ENCODE measurements at places on chromosomes 13 and 19. TPM values are rescaled to one million over a fixed set of nuclear protein-coding genes. Genes with fewer than 3 reads are reported as not detected.

- DNase-seq, result no peak
Measured at GRCh38 chr19:41638641-41639081, 11.8 kb upstream of the CEACAM4 start.

- DNase-seq, result no peak
Measured at GRCh38 chr13:59946944-59947343, 216.8 kb downstream of the DIAPH3 start.

- no peak for DNase-seq
Measured at GRCh38 chr13:108426893-108427292, 157.4 kb downstream of the TNFSF13B start.

DNA sequence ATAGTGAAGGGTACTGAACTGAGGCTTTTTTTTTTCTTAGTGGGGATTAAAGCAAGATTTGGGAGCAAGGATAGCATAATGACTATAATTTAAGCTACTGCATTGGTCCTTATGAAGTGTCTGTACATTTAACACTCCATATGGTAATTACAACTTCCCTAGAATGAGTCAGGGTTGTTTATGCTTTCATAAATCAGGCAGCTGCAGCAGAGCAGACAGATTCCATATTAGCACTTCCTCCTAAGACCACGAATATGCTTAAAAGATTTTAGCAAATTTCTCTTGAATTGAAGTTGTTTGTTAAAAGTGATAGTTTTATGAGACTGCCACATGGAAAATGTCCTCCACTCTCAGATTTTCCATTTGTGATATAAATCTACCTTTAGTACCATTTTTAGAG is 401.1 kb upstream of the SPRY2 start:
- no peak for DNase-seq

- no peak for DNase-seq
Measured at GRCh38 chr19:58024661-58025060, 9.2 kb upstream of the ZSCAN1 start.

DNA sequence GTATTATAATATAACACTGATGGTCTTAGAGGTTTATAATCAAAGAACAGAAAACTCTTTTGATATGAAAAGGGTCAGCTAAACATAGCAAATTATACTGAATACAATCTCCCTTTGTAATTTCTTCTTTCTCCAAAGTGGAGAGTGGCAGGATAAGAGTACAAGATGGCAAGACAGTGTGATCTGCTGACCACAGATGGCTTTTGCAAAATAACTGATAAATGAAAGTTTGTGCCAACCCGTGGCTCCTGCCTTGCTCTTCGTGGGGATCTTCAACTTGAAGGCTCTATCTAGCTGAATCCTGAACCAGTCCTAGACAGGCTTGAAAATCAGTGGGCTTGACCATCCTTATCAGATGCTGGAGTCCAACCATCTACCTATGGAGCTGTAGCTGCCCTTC is 185.7 kb downstream of the VWA8 start:
- no peak for DNase-seq

GRCh38 chr19:51794885-51795490 is at the start of gene FPR3:
Gene FPR3 (plus strand): TSS chr19:51795157. CDS start chr19:51823749, 28,592 bp downstream.
- no peak for DNase-seq

DNA sequence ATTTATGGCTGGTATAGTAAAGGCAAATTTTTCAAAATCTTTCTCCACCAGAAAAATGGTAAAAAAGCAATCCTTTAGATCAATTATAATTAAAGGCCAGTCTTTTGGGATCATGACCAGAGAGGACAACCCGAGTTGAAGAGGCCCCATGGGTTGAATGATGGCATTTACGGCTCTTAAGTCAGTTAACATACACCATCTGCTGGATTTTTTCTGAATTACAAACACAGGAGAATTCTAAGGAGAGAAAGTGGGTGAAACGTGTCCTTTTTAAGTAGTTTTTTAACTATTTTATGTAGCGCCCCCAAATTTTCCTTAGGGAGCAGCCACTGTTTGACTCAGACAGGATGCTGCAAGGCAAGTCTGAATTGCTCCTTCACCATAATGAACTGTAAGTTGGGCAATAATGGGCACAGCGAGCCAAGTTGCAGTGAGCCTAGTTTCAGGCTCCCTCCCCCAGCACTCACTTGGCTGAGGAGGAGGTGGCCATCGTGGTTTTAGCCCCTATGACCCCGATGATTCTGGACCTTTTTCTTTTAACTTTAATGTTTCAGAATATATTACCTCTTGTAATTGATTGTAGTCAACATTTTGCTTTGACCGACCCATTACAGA is 13.6 kb upstream of the ZNF611 start:
- no peak for DNase-seq

DNA sequence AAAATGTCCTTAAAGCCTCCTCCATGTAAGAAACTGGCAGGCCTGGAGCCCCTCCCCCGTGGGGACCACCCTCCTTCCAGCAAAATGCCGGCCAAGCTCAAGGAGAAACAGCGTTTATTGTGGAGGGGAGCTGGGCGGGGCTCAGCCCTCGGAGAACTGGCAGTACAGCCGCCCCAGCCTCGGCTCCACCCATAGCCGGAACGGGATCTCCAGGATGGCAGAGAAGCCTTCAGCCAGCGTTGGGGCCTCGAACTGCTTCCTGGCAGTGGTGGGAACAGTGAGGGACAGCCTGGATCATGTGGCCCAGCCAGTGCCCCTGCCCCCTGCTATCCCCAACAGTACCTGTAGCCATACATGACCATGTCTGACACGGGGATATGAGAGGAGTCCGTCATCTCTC is 6.3 kb downstream of the PNKP start:
- DNase-seq, result no peak

DNA sequence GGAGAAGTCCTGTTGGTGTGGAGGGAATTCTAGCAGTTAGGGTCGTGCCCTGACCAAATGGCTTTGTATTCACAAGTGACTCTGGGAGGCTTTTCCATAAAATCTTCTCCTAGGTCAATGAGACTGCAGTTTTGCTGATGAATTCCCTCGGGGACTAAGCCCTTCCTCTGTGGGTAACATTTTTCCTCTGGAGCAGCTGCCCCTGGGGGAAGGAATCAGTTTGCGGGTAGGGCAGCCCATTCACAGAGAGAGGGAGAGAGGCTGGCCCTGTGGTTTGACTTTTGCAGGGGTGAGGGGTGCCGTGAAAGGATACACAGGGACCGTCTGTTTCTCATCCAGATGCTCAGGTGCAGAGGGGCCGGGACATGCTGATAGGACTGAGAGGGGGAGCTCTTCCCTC is 67.3 kb downstream of the ERICH6B start:
- no peak for DNase-seq

DNA sequence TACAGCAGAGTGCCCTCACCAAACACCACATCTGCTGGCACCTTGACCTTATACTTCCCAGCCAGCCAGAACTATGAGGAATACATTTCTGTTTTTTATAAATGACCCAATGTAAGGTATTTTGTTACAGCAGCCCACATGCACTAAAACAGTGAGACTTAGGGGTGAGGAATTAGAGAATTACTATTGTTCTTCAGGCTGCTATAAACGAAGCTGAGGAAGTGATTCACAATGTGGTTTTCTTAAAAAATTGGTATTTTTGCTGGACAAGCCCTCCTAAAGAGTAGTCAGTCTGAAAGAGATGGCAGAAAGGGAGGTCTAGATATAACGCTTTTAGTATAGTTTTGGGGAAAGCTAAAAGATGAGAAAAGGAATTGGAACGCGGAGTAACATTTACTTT is 101.0 kb downstream of the SLITRK6 start:
- DNase-seq, result no peak

DNA sequence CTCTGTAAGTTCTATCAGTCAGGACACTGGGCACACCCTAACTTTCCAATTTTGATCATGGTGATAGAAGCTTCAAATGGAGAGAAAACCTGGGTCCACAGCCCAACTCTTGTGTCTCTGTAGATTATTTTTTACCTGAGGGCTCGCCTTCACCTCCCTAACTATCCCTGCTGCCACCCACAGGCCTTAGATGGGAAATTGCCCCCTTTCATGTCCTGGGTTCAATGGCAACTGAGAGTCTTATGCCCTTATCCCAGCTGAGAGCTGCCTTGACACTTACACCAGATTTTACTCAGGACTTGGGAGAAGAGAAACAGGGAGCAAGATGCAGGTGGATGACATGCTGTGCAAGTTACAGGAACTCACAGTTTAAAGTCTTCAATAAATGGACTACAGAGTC is 81.7 kb downstream of the RAP2A start:
- DNase-seq, result no peak

GRCh38 chr13:52377898-52378297 is 28.1 kb downstream of the THSD1 start:
- DNase-seq, result no peak

GRCh38 chr13:51066091-51066831 is 44.8 kb downstream of the C13orf42 start:
- no peak for DNase-seq

DNA sequence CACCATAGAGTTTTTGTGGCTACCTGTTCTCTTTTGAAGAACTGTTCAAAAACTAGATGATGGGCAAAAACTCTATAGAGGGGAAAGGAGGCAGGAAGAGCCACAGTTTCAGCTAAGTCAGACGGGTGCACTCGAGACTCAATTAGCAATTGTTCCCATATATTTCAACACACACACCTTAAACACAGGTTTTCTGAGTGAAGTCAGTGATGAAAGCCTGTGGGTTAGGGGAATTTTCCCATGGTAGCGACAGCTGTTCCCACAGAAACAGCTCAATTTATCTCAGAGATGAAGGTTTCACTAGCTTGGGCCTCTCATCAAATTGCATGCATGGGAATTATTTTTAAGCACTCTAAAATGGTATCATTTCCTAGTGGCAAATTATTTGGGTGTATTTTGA is 143.4 kb downstream of the ZIC5 start:
- DNase-seq, result no peak

DNA sequence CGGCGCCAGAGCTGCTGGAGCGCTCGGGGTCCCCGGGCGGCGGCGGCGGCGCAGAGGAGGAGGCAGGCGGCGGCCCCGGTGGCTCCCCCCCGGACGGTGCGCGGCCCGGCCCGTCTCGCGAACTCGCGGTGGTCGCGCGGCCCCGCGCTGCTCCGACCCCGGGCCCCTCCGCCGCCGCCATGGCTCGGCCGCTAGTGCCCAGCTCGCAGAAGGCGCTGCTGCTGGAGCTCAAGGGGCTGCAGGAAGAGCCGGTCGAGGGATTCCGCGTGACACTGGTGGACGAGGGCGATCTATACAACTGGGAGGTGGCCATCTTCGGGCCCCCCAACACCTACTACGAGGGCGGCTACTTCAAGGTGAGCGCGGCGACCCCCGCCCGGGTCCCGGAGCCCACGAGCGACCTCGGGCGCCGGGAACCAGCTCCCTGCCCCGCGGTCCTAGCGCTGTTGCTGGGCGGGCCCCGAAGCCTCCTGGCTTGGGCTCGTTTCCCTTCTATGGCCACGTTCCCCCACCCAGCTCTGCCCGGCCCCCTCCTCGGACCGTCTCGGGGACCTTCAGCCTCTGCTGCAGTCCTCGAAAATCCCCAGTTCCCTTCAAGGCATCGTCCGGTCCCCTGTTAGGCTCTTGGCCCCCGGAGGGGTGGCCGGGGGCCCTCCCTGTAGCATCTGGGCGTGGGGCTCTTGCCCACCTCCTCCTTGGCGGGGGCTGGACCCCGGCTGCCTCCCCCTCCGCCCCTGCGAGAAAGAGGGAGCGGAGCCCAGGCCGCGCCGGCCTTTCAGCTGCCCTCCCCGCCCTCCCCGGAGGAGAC is at the start of gene CDC34:
CDC34 (plus strand) TSS at position 8 of the 808 bp plus-strand sequence; CDS start at position 180, 172 bp downstream.
- DNase-seq, result peak; percentile 79

DNA sequence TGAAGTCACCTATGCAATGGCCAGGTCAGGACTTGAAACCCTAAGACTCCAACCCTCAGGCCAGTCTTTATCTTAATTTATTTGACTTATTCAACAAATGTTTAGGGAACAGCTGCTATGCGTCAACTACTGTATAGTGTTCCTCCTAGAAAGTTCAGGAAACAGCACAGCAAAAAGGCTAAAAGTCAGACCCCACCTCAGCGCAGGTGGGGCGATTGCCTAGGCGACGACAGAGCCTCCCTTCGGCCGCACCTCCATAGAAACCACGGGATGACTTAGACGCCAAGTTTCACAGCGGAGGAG is 502 bp downstream of the VRK3 start:
- DNase-seq, result no peak

GRCh38 chr19:35330475-35330874 is 1.5 kb downstream of the CD22 start:
- no peak for DNase-seq

GRCh38 chr19:18205200-18205892 is 1.5 kb upstream of the RAB3A start:
- DNase-seq, result no peak

DNA sequence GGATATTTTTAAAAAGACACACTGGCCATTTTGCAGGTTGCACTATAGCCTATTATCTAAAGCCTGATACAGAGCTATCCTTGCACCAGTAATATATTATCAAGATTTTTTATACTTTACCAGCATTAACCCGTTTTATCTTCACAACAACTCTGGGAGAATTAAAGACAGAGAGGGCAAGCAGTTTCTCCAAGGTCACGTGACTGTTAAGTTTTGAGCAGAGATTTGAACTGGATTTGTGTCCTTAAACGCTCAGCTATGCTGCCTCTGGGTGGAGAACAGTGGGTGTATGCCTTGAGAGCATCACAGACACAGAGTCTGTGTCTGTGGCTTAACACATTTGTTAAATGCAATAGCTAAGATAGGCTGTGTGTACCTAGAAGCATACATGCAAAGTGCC is 147.2 kb downstream of the MYO16 start:
- no peak for DNase-seq

GRCh38 chr19:42497492-42498168 is 30.7 kb downstream of the CEACAM1 start:
- DNase-seq, result no peak

DNA sequence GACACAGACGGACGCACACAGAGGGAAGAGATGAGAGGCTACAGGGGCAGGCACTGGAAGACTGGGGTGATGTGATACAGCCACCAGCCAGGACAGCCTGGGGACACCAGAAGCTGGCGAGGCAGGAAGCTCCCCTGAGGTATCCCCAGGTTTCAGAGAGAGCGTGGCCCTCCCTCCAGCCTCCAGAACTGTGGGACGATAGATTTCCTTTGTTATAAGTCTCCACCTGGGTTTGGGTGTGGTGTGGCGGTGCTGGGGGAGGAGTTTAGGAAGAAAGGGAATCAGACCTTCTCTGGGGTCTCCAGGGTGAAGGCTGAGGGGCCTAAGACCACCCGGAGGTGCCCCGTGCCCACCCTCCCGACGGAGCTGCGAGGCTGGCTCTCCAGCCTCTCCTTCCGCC is 2.7 kb upstream of the ASPDH start:
- DNase-seq, result peak; percentile 43

GRCh38 chr13:113817860-113818691 is 45.8 kb downstream of the GAS6 start:
- DNase-seq, result no peak

DDX39A gene
- 58.5 TPM for total RNA-seq

TEX29 gene
- total RNA-seq, result 0.94 TPM

ZNF787 gene
- 26.5 TPM for total RNA-seq

FAM124A gene
- total RNA-seq, result 2.4 TPM

FUT6 gene
- total RNA-seq, result not detected

IZUMO2 gene
- total RNA-seq, result not detected

ZNF574 gene
- total RNA-seq, result 13.0 TPM

SLC8A2 gene
- total RNA-seq, result 0.31 TPM

RFXANK gene
- total RNA-seq, result 66.5 TPM

OR10H1 gene
- total RNA-seq, result not detected

LILRB4 gene
- total RNA-seq, result not detected

LILRA2 gene
- total RNA-seq, result not detected

ZSCAN1 gene
- total RNA-seq, result 1.3 TPM

CD79A gene
- 0.36 TPM for total RNA-seq

GIPR gene
- 1.3 TPM for total RNA-seq

DIAPH3 gene
- total RNA-seq, result 20.7 TPM

CADM4 gene
- 5.6 TPM for total RNA-seq

All from chondrocyte (in vitro differentiated cells).